ENCODE measurements at places on chromosomes 3 and 15.
A peak's percentile ranks its signal among the peaks of the same experiment; 100 is the strongest.

- no peak for DNase-seq
These were observed 46.5 kb downstream of the RPN1 start for GRCh38 chr3:128603811-128604775.

DNA sequence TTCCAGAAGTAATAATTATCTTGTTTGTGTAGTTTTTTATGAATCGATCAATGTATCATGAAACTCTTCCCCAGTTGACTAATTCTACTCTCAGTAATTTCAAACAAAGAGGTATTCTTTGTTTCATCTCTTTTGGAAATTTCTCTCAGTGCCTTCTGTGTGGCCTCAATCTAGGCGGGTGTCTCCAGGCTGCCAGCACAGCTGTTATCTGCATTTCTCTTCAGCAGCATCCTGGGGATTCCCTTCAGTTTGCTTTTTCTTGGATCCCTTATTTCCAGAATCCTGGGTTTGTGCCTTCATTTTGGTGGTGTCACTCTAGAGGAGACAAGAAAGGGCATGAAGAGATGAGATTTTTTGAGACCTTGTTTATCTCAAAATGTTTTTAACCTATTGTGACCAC, 22.7 kb downstream of the NIPA2 start:
- no peak for DNase-seq

GRCh38 chr3:171190668-171191067, 164.1 kb upstream of the SLC2A2 start:
- no peak for DNase-seq

- no peak for DNase-seq
These were observed 48.4 kb upstream of the SPPL2A start for GRCh38 chr15:50813865-50814264.

DNA sequence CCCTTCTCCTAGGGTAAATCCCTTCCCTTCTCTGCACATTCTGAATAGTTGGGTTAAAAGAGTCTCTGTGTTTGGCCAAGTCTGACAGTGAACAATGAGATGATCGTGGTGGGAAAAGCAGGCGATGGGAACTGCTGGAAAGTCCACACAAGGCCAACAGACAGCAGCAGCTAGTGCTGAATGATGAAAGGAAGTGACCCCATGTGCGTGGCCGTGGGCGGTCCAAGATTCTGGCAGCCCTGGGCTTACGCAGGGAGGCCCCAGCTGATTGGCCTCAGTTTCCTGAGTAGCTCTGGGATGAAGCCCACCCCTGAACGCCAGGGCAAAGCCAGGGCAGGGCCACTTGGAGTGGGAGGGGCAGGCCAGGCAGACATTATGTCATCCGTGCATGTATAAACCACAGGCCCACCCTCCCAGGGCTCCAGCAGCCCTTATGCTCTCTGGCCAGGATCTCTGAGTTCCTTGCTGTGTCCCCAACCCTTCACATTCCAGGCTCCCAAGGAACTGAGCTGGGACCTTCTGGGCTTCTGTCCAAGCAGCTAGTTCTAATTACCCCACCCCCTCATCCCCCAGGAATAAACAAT, 57.8 kb downstream of the CDC25A start:
- peak; percentile 38 for DNase-seq

DNA sequence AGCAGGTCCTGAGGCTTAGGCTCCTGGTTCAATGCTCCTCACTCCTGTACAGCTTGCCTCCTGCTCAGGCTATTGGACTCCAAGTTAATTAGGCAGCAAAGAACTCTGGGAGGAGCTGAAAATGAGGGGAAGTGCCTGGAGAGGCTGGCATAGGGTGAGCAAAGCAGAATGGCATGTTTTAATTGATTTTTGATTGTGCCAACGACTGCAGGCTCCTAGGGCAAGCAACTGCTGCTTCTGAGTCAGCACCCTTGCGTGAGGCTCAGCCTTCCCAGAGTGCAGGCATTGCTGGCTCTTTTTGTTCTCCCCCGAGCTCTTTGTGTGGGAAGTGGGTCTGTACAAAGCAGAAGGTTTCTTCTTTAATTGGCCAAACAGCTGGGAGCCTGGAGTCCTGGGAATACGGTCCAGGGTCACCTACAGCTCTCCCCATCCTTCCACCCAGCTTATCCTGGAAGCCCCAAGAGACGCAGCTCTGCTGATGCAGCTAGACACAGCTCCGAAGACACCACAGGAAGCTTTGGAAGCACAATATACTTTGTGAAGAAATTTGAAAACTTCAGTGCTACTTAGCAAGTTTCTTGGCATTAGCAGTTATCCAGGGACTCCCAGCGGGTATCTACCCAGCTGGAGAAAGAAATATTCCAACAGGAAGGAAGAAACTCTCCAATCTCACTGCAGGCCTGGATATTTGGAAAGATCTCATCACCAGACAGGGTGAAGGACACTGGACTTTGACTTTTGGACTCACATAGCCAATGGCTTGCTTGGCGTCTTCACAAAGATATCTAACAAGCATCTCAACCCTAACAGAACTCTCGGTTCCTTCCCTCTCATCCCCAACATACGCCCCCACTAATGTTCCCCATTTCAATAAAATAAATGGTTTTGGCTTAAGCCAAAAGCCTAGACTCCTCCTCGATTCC, 76.8 kb downstream of the BDH1 start:
- DNase-seq, result no peak

DNA sequence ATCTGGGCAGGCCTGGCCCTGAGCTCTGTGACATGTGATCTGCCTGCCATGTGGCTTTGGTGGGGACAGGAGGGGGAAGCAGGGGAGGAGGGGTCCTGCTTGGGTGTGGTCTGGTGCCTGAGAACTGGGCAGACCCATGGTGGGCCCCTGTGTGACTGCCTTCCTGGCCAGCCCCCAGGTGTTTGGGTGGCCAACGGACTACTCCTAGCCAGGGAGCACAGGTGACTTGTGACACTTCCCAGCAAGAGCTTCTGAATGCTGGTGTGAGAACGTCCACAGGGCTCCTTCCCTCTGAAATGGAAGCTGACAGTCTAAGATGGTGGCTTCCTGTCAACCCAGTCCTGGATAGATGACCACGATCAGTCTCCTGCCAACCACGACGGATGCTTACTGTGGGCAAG, 136.1 kb upstream of the MEF2A start:
- no peak for DNase-seq

Measured in fibroblast of skin of left biceps (primary cell).